AG04449 (cell line): ENCODE measurements at places on chromosomes 1 and 21.

DNA sequence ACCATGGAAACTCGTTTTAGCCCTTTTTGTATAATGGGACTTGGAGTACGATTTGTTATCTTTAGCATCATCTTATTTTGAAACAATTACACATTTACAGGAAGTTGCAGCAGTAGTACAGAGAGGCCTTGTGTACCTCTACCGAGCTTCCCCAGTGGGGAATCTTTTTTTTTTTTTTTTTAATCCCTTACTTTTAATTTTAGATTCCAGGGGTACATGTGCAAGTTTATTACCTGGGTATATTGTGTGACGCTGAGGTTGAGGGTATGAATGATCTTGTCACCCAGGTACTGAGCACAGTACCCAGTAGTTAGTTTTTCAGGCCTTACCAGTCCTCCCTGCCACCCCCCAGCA, 45.9 kb downstream of the HHAT start:
- DNase-seq: no peak

DNA sequence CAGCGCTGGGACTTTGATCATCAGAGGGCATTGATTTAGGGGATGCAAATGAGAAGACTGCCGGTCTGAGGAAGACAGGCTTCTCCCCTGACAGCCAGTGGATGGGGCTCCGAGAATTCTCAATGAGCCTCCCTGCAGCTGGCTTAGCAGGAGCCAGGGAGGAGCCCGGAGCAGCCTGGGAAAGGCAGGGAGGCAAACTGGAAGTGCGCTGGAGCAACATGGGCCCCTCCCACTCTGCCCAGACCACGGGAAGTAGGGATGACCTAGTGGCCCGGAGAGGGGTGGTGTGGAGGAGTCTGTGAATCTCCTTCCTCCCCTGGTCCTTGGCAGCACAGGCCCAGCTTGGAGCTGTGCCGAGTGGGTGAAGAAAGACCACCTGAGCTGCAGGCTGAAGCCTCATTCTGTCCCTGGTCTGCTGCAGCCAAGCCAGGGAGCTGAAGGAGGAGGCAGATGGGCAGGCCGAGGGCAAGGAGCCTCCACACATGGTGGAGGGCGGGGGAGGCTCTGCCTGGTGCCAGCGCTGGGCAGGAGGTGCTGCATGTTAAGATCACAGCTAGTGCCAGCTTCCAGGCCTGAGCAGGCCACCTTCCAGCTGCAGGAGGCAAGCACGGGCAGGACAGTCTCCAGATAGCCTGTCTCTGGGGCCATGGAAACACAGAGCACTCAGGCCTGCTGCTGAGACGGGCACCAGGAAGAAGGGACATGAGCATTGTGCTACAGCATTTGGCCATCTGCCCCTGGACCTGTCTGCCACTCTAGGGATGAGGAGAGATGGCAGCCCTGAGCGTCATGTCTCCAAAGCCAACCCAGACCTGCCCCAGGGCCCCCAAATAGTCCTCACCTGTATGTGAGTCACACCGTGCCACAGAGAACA, 12.2 kb upstream of the CLSTN1 start:
- no peak for DNase-seq

DNA sequence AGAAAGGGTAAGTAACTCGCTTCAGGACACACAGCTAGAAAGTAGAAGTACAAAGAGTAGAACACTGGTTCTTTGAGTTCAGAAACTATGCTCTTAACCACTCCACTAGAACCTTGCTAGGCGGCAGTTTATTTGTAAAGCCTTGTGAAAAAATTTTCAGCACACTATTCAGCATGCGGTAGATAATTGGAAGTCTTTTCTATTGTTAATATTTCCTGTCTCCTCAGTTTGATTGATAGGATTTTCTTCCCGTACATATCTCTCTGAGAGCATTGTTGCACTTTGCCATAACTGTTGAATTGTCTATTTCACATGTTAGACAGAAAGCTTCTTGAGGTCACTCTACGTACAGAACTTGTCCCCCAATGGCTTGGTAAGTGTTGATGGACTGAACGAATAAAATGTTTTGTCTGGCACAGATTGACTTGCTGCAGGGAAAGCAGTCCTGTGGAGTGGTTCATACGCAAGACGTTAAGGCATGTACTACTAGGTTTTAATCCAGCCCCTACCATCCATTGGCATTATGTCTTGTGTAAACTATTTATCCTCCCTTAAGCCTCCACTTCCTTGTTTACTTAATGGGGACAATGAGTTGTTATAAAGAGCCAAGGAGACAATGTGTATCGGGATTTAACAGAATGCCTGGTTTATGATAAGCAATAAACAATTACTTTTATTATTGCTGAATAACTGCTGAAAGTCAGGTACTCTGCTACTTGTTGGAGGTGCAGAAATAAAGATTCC, 35.8 kb downstream of the C1orf21 start:
- no peak for DNase-seq

GRCh38 chr1:158979229-158979628, 30.5 kb upstream of the IFI16 start:
- no peak for DNase-seq

- DNase-seq: no peak
These were observed 49.9 kb upstream of the A3GALT2 start for GRCh38 chr1:33370827-33371226.
